ENCODE measurements at places on chromosomes 7 and 10.

GRCh38 chr10:84084342-84084741 lies 55.0 kb upstream of the GHITM start:
- DNase-seq, result no peak

- no peak for DNase-seq
Observed at GRCh38 chr7:4951304-4951703, 7.7 kb downstream of the MMD2 start.

GRCh38 chr7:4787947-4788626 lies 12.7 kb downstream of the AP5Z1 start:
- DNase-seq, result no peak

DNA sequence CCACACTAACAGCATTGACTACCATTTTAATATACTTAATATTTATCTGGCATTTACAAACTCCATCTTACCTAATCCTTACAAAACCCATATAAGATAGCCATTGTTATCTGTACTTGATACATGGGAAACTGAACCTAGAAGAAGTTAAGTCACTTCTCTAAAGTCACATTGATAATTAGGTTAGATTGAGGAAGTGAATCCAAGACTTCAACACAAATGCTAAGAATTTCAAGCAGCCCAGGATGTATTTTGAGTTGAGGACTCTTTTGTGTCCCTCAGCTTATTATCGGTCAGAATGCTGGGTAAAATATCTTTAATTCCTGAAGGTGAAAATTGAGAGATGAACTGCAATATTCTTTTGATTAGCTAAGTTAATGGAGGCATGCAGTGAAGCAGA lies 465.5 kb downstream of the PHTF2 start:
- no peak for DNase-seq

DNA sequence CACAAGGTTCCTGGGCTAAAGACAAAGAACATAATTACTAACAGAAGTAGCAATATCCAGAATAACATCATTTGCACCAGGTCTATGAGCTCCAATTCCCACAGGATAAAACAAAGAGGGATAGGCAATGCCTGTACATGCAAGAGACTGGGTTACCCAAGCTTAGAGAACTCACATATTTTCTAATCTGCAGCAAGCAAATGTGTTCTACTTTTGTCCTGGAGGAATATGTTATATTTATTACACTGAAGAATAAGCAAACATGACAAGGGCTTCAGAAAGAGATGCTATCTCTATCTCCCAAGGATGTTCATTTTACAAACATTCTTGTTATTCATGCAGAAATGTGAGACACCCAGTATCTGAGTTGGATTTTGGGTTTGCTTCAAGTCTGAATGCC lies 118.6 kb downstream of the MDFIC start:
- no peak for DNase-seq

DNA sequence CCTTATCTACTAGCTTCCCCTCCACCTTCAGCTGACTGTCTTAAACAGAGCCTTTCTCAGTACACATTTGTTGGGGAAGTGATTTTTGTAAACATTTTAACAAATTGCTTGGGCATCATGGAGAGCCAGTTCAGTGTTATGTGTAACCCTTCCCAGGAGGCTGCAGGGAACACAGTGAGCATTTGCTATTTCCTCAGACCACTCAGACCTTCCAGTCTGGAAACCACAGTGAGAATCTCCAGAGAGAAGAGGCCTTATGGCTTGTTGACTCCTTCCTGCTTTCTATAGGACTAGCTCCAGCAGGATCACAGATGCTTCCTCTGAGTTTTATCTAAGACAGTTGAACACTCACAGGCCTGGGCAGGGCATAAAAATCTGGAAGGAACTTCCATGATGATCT lies 409.8 kb upstream of the NPVF start:
- no peak for DNase-seq

GRCh38 chr10:70742537-70743429 lies 42.4 kb downstream of the TBATA start:
- no peak for DNase-seq

DNA sequence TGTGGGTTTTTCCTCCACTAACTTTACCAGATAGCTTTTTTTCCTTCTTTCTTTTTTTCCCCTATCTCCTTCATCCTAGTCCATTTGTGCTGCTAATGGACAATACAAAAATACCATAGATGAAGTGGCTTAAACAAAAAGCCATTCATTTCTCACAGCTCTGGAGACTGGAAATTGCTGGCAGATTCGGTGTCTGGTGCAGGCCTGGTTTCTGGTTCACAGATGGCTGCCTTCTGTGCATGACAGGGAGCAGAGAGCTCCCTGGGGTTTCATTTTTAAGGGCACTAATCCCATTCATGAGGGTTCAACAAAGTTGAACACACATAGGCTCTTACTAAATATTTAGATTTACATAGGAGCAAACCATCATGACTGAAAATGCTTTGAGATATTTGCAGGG lies 467.4 kb downstream of the TYW1 start:
- DNase-seq, result no peak

DNA sequence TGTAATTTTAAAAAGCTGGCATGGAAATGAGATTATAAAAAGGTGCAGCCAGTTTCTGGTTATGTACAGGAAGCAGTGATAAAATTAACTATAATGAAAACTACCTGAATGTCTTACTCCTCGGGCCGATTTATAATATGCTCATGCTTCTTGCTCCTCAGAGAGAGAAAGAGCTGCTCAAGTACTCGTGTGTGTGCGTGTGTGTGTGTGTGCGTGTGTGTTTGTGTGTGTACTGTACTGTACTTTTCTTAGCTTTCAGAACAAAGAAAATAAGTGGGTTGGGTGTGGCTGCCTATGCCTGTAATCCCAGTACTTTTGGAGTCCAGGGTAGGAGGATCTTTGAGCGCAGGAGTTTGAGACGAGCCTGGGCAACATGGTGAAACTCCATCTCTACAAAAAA lies 96.6 kb upstream of the NMT2 start:
- no peak for DNase-seq

DNA sequence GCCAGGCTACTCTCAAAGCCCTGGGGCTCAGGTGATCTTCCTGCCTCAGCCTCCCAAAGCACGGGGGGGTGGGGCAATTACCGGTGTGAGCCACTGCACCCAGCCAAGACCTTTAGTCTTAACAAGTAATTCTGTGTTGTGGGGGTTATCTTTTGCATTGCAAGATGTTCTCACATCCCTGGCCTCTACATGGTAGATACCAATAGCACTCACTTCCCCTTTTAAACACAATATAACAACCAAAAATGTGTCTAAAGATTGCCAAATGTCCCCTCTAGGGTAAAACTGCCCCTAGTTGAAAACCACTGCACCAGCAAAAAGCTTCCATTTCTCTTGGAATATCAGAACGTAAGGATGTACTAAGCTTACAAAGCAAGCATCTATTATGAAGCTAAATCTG lies 225.0 kb downstream of the CTNNA3 start:
- DNase-seq, result no peak

GRCh38 chr7:123916240-123916724 lies 8.8 kb upstream of the SPAM1 start:
- peak; percentile 25 for DNase-seq

- no peak for DNase-seq
Observed at GRCh38 chr10:31458974-31459373, 140.0 kb downstream of the ZEB1 start.

DNA sequence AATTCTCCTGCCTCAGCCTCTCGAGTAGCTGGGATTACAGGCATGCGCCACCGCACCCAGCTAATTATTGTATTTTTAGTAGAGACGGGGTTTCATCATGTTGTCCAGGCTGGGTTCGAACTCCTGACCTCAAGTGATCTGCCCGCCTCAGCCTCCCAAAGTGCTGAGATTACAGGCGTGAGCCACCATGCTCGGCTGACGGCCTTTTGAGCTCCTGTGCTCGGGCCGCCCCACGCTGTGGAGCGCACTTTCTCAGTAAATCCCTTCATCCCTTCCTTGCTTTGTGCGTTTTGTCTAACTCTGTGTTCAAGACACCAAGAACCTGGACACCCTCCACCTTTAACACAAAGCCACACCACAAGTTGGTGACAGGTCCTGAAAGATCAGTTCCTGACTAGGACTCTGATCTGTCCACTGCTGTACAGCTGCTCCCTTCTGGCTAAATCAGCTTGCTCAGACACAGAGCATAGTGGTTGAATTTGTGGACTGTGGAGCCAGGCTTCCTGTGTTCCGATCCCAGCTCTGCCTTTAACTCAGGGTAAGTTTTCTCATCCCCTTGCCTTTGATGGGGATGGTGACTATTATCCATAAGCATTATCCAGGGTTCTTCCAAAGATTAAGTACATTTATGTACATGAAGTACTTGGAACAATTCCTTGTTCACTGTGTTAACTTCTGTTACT lies 20.1 kb downstream of the CHST3 start:
- no peak for DNase-seq

- peak; percentile 69 for DNase-seq
Observed at GRCh38 chr10:89283025-89283935, 18.6 kb upstream of the IFIT2 start.

GRCh38 chr7:41020056-41020455 lies 682.8 kb downstream of the INHBA start:
- DNase-seq, result no peak

DNA sequence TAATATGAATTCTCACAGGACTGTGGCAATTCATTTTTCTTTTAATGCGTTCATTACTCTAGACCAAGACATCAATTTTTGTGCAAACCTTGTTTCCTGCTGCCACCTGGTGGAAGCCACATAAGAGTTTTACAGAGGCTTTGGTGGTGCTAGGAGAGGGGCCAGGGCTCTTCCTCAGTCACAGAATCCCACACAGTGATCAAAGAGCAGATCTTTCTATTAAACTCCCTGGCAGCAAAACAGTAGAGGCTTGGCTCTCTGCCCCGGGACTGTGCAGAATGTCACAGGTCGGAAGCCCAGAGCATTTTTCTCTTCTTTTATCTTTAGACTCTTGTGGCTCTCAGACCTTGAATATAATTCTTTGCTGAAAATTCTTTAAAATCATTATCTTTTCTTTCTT lies 506.4 kb upstream of the C7orf33 start:
- no peak for DNase-seq

DNA sequence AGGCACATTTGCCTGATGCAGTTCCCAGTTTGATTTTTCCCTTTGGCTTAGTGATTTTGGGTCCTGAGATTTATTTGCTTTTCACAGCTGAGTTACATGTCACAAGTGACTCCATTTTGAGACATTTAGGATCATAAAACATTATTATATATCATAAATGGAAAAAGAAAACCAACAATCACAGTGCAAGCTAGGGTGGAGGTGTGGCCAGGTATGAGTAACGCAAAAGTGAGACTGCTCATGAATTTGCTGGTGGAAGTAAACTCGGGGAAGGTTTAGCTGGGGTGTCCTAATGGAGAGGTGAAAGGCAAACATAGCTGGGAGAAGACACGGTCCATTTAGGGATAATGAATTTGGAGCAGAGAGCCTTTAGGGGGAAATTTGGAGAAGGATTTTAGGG lies 21.7 kb upstream of the UCN3 start:
- no peak for DNase-seq

DNA sequence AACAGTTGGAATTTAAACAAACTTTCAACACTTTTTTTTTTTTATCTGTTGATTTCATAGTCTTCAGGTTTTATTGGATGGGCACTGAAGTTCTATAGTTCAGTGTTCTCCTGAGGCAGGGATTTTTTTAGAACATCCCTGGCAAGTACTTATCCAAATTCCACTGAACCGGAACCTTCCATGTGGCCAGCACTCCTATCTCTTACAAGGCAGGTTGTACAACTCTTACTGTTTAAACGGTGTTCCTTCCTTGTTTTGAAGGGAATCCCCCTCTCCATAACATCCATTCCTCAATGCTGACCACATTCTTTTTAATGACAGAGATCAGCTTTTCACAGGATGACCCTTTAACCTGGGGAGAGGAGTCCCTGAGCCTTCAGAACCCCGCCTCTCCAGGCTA lies 238.9 kb upstream of the CTBP2 start:
- no peak for DNase-seq
